ENCODE measurements at places on chromosomes 4 and X.

DNA sequence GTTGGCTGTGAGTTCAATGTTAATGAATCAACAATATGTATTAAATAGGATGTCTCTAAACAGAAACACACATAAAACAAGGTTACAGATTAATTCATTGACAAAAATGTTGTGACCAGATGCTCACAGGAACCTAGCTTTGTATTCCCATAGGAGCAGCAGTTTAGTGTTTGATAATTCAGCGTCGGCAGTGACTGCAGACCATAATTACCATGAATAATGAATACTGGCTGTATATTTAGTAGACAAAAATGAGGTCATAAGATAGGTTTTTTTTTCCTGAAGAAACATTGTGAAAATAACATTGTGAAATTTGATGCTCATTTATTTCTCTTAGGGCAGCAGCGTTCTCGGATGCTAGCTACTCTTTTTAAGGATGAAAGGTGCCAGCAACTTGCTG, 27.8 kb downstream of the COPS4 start:
- no peak for DNase-seq

- no peak for DNase-seq
Observed at GRCh38 chr4:144649646-144650045, 3.7 kb downstream of the HHIP start.

DNA sequence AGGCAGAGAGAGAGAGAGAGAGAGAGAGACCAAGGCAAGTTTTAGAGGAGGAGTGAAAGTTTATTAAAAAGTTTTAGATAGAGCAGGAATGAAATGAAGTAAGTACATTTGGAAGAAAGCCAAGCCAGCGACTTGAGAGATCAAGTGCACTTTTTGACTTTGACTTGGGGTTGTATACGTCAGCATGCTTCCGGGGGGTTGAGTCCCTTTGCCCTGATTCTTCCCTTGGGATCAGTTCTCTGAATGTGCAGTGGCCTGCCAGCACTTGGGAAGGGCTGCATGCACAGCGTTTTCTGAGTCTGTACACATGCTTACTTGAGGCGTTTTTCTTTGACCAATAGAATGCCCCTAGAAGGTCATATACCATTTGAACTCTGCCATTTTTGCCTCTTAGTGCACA, 400.5 kb downstream of the PDGFC start:
- no peak for DNase-seq

DNA sequence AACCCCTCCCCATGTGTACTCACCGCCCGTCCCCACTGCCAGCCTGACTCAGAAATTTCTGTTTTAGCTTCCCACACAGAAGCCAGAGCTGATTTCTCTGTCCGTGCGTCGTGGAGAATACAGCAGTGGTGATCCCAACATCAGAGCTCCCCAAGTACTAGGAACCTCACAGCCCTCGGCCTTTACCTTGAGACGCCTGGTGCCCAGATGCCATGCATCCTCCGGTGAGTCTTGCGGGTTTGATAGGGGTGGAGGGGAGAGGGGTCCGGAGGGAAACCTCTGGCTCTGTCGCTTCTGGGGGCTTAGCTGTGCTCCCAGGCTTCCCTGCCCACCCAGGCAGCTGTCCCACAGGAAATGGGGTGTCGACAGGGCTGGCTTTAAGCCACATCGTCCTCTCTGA, 2.1 kb downstream of the LOC101059915 start:
- DNase-seq, result no peak

- DNase-seq, result no peak
Observed at GRCh38 chr4:143021384-143021783, 163.3 kb upstream of the USP38 start.

- no peak for DNase-seq
Observed at GRCh38 chr4:127574643-127575042, 58.1 kb upstream of the INTU start.

- no peak for DNase-seq
Observed at GRCh38 chr4:102263024-102263787, 82.1 kb downstream of the SLC39A8 start.

DNA sequence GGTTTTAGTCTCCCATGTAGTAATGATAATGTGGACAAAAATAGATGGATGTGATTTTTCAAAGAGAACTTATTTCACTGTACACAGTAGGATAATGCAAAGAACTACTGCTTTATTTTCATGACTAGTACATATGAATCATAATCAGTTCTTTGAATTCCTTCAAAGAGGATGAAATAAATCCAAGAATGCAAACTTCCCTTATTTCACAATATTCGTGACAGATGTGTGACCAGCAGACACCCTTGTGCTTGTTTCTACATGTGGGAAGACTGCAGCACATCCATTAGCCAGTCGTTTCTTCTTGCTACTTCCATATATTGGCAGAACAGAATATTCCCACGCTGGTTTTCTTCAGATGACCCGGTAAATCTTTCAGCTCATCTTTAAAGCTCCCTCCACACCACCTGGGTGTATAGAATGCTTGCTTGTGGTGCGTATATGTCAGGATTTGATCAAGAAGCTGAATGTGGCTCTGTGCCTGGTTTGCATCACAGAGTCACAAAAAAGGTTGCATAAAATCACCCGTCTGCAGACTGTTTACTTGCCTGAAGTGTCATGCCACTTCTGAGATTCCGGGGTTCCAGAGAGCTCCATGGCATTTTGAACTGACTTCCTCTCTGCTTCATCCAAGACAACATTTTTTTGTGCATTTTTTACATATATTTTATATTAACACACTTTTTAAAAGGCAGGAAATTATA, 47.7 kb upstream of the FAT4 start:
- no peak for DNase-seq

DNA sequence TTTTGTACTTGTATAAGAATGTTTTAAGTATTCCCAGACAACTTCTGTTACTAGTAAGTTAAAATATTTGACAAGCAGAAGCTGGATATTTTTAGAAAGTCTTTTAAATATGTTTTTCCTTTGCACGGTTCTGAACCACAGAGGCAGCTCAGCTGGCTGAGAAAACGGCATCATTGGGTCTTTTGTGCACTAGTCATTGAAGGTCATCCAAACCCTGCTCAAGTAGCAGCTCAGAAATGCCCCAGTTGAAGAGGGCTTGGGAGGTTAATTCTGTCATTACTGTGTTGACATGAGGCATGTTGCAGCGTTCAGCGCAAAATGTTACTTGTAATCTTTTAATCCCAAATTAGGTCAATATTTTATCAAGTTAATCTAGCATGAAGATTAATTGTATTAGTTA, 383.7 kb upstream of the FAM241A start:
- no peak for DNase-seq

DNA sequence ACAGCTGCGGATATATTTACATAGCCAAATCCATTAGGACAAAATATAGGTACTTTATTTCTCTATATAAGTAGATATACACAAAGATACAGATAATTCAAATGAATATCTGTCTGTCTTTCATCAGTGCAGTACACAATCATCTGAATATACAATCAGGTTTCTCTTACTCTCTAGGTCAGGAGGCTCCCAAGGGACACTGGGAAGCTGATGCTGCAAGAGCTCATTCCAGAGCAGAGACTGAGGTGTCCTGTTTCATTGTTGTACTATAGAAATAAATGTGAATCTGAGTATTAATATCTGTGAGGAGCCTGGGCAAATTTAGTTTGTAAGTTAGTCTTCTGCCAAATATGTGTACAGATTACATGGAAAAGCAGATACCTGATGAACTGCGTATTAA, 4.2 kb downstream of the TLL1 start:
- no peak for DNase-seq

- DNase-seq, result no peak
Observed at GRCh38 chr4:56637791-56638190, 43.3 kb downstream of the HOPX start.

DNA sequence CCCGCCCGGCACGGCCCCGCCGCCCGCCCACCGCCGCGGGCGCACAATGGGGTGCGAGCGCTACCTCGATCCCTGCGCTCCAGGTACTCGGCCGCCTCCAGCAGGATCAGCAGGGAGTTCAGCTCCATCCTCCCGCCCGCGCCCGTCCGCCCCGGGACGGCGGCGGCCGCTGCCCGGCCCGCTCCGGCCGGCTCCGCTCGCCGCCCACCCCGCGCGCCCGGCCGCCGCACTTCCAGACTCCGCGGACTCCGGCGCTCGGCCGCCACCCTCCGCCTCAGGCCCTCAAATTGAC, at the start of gene MXD4:
Gene MXD4, minus strand, starts transcription at position 257 of the 292 bp plus-strand sequence. Its CDS starts 129 bp downstream, at position 128.
- no peak for DNase-seq

DNA sequence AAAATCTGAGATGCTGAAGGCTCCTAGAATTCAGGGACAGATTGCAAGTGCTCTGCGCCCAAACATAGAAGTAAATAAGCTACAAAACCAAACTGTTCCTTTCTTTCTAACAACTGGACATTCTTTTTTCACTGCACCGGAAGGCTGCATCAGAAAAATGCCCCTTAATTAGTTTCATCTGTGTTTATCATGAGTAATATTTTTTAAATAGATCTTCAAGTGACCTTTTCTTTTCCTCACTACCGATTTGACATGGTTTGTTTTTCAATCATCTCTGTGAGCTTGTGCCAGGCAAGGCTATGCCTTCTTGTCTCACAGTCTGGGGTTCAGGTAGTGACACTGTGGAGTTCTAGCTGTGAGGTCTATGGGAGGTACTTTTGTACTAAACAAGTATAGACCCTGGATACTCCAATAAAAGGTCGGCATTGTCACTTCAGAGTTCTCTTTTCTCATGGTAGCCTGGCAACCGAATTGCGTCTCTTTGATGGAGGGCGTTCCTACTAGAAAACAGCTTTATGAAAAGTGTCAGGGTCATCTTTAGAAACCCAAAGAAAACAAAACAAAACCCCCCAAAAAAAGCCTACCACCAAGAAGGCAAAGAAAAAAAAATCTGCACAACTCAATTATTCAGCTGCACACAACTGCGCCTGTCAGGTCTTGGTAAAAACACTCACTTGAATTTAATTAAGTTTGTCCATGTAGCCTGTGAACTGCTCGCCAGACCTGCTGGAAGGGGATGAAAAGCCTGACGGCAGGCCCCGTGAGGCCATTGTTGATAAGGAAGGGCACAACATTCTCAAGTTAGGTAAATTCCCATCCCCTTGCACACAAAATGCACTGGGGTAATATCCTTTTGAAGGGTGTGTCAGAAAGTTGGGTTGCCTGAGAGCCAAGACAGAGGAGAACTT, 22.8 kb upstream of the ADAMTS3 start:
- no peak for DNase-seq

GRCh38 chr4:124243671-124244366, 468.7 kb downstream of the ANKRD50 start:
- no peak for DNase-seq

DNA sequence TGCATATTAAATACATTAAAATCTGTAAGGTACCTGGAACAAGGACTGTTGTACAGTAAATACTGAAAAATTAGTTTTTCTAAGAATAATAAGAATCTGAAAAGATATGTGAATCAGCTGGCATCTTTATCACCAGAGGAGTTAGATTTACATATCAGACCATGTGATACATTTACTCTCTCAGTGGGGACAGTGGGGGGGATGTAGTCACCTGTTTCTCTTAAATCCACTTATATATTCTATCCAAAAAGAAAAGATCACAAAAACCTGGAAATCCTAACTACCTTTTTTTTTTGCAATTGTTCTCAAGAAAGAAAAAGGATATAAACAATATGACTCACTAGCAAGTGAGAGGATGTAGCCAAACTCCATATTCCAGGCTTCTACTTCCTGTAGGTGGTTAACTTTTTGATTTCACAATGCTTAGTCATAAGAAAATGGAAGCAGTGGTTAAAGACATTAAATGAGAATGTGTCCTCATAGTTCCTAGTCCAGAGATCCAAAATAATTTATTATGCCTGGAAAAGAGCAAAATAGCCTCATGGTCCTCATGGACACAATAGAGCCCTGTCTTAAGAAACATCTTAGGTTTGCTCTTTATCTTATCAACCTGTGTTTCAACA, 22.5 kb upstream of the MYOZ2 start:
- no peak for DNase-seq

DNA sequence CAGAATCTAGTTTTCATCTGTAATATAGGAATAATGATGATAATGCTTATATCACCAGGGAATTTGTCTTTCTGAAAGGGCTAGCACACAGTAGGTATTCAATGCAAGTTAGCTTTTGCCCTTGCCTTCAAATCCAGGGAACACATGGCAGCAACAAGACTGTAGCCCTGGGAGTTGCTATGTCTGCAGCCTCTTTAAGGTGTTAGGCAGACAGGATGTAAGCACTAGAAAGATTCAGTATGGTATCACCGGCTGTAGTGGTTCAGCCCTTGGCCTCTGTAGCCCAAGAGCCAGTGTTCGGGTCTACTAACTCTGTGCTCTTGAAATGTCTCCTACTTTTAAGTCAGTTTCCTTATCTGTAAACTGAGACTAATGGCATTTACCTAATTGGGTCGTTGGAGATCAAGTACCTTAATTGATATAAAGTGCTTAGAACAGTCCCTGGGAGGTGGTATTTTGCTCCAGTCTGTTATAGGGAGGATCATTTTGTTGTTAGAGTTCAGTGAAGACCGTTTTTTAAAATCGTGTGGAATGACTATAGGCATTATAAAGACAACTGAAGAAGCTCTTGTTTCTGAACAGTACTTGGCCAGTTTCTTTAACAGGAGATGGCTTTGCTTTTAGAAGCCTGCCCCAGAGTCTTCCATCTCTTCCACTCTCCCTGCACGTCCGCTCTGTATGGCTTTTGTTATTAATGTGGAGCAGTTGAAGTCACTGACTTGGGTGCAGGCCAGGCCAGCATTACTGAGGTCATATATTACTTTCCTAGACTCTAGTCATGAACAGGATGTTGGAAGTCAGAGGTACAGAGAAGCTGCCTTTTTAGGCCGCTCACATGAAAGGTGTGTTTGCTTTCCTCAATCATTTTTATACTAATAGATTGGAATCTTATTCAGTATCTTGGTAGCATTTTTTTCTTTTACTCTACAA, 44.8 kb downstream of the GAB1 start:
- no peak for DNase-seq

GRCh38 chrX:9087271-9088040, 53.5 kb upstream of the FAM9B start:
- DNase-seq, result no peak

DNA sequence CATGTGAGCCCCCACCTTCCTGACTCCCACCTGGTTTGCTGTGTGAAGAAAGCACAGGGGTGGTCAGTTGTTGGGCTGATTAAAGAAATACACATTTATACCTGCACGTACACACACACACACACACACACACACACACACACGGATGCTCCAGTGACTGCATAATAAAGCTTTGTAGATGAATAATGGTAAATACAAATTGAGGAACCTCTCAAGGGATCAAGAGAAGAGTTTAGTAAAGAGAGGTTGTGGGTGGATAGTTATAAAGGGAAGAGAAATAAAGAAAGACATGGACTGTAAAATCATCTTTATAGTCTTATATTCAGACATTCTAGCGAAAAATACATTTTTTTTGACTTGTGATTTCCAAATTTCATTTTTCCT, 144.1 kb downstream of the MGST2 start:
- DNase-seq, result no peak

GRCh38 chrX:10043386-10043785, 76.2 kb downstream of the CLDN34 start:
- DNase-seq, result no peak

GRCh38 chr4:66606908-66607307, 936.6 kb upstream of the EPHA5 start:
- no peak for DNase-seq
